ENCODE measurements at places on chromosomes 3 and 15.

DNA sequence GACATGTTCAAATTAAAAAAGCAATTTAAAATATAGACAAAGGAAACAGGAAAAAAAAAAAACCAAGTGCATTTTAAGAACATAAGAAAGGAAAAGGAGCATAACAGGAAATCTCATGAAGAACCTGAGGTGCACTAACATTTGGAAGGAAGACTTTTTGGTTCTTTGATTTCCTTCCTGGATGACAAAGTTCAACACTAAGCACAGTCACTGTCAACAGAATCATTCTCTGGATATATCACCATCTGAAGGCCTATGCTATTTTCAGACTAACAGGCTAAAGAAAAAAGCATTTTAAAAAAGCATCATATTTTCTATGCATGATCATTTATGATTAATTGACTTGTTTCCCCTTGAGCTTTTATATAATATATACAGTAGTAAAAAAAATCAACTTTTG lies 349.6 kb downstream of the PLCL2 start:
- DNase-seq, result no peak

GRCh38 chr15:70424937-70425411 lies 327.3 kb upstream of the TLE3 start:
- DNase-seq, result no peak

GRCh38 chr15:80831606-80832224 lies 52.5 kb downstream of the CEMIP start:
- no peak for DNase-seq

DNA sequence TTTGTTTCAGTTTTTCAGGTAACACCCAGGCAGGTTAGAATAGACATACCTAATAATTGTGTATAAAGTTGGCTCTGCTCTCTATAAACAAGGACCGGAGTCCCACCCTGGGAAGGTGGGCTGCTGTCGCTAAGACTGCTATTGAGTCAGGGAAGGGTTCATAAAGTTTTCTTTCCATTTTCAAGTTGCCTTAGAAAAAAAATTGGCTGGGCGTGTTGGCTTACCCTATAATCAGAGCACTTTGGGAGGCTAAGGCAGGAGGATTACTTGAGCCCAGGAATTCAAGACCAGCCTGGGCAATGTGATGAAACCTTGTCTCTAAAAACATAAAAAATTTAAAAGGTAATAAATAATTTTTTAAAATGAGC lies 11.3 kb upstream of the PIAS1 start:
- no peak for DNase-seq

GRCh38 chr3:111978583-111979433 lies at the start of gene ABHD10:
ABHD10 (plus strand) TSS chr3:111979026; CDS start chr3:111979062, 36 bp downstream.
- DNase-seq, result peak; percentile 91

DNA sequence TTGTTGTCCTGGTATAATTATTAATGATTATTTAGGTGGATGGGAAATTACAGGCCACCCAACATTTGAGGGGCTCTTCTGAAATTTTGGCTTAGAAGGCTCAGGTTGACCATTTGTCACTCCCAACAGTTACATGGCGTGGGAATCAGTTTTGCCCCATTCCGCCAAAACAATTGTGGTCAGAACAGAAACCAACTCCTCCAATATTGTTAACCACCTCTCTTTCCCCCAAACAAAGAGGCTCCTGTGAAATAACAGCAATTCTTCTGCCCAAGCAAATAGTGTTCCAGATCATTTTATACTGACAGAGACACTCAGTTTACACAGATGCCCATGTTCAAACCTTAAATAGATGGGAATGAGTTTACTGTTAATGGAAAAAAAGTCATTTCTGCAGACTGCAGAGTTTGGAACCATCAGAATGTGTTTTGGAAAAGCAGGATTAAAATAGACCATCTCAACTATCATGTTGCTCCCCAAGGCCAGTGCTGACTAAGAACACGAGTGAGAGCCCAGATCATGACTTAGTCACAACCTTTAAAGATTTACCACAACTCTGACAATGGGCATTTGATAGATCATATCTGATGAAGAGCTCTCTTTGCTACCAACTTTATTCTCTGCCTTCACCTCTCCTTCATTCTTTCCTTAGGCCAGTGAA lies 102.1 kb downstream of the DUT start:
- no peak for DNase-seq

GRCh38 chr3:57559526-57559925 lies 3.5 kb downstream of the PDE12 start:
- DNase-seq, result no peak

- no peak for DNase-seq
Measured at GRCh38 chr3:98811048-98811447, 47.9 kb downstream of the ST3GAL6 start.

GRCh38 chr3:180306691-180307090 lies 270.0 kb upstream of the PEX5L start:
- DNase-seq, result no peak

DNA sequence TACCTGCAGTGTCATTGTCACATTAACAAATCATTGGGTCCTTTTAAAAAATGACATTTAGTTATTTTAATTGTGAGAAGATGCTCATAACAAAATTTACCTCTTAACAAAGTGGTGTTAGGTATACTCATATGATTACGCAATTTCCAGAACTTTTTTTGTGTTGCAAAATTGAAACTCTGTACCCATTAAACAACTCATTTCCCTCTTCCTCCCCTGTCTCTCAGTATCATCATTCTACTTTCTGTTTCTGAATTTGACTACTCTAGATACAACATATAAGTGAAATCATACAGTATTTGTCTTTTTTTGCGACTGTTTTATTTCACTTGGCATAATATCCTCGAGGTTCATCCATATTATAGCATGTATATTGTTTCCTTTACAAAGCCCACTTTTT lies 58.7 kb upstream of the CHST2 start:
- DNase-seq, result no peak

- no peak for DNase-seq
Measured at GRCh38 chr15:33398555-33398954, 87.8 kb downstream of the RYR3 start.

- no peak for DNase-seq
Measured at GRCh38 chr3:115708540-115708939, 85.2 kb downstream of the GAP43 start.

- DNase-seq, result no peak
Measured at GRCh38 chr3:88611826-88612326, 462.1 kb downstream of the C3orf38 start.
